ENCODE measurements at places on chromosomes 16 and 17. TPM values are rescaled to one million over a fixed set of nuclear protein-coding genes. Genes with fewer than 3 reads are reported as not detected.

DNA sequence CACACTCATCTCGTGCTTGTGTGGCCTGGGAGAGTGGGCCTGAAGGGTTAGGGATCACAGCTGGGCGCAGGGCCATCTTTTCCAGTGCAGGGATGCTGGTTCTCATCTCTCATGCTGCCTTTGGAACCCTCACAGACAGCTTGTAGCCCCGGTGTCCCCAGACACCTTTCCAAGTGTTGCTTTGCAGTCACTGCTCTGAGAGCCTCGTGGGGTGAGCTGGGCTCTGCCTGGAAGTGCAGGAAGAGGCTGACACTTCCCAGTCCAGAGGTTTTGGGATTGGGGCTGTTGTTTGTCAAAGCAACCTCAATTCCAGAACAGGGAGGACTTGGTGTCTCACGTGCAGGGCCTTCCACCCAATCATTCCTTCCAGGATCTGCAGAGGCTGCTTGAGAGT, 28.2 kb downstream of the TBX4 start:
- no peak for DNase-seq

Gene ZG16B
- 3.0 TPM for total RNA-seq

Gene CDH8
- total RNA-seq: not detected

- DNase-seq: no peak
Measured at GRCh38 chr17:48254896-48255295, 147.3 kb downstream of the SNX11 start.

Gene ABCA10
- total RNA-seq: 0.22 TPM

Gene CNTROB
- 50.1 TPM for total RNA-seq

DNA sequence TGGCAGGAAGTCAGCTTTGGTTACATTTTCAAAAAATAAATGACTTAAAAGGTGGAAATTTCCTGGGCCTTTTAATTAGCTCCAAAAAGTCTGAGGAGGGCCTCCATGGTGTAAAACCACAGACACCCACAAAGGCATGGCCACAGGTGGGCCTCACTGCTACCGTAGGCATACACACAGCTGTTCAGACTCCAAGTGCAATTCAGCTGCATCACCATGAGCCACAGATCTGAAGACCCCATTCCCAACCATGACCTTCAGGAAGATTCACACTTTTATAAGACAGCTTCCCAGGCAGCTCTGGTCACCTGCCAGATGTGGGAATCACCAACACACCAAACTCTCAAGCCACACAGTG, 20.6 kb downstream of the CSNK2A2 start:
- DNase-seq: peak; percentile 33

DNA sequence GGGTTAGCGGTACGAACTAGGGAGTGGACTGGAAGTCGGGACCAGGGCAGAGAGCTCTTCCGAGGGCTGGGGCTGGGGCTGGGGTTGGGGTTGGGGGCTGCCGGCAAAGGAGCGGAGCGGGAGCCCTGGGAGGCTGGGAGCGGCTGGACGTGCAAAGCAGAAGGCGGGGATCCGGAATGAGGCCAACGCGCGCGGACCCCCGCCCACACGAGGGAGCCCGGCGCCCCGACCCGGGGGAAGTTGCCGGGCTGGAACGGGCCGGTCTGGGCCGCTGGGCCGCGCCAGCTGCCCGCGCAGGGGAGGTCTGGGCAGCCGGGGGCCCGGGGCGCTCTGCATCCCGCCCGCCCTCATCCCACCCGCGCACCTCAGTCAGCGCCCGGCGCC, 323 bp downstream of the ST3GAL2 start:
- DNase-seq: no peak

- DNase-seq: no peak
Measured at GRCh38 chr17:79562192-79562930, 48.5 kb downstream of the RBFOX3 start.

GRCh38 chr16:10979717-10980601, 35.6 kb downstream of the CLEC16A start:
- DNase-seq: no peak

DNA sequence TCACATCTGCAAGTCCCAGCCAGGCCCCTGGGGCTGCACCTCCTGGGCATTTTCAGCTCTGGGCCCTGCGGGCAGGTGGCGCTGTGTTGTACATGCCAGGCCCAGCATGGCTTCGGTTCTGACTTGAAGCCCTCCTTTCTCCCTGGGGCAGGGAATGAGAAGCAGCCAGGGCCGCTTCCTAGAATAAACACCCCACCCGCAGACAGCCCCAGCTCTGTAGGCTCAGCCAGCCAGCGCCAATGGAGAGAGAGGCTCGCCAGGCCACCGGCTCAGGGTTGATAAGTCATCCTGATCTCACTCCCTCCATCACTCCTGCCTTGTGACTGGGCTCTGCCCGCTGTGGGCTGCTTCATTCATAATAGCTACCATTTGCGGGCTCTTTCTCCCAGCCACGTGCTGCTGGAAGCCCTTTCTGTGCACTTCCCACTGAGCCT, 6.0 kb upstream of the GLIS2 start:
- peak; percentile 76 for DNase-seq

Measured in activated CD4-positive, alpha-beta memory T cell treated with anti-CD3 and anti-CD28 coated beads for 36 hours (primary cell).